ENCODE measurements at places on chromosomes 7 and 10.

DNA sequence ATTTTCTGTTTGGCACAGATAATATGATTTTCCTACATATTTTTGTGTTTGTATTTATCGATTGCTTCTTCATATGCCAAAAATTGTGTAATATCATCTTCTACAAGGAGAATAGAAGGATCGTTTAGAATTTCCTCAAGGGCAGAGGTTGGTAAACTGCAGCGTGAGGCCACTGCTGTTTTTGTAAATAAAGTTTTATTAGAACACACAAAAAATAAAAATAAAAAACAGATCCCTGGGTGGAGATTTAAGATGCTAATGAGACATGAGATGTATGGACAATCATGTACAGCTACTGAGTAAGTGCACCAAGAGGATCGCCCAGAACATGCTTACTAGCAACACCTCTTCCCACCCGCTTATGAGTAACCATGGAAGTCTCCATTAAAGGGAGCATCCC lies 9.6 kb downstream of the LYZL2 start:
- DNase-seq: no peak

- DNase-seq: no peak
These were observed 23.8 kb downstream of the PLPP4 start for GRCh38 chr10:120480848-120481247.

- DNase-seq: no peak
These were observed 7.9 kb upstream of the PLEKHS1 start for GRCh38 chr10:113743594-113743993.

DNA sequence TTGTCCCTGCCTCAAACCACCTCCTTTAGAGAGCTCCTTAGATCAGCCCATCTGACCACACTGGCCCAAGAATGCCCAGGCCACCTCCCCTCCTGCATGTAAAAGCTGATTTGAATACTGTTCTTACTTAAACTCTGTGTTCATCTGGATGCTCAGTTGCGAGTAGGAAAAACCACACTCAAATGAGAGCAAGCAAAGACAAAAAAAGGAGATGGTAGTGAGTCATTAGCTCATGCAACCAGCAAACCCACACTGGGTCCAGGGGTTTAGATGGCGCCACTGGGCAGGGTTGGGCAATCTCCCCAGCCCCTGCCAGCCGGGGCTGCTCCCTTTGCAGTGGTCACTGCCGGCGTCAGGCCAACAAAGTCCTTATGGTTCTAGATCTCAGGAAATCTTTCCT lies 32.7 kb downstream of the TSPAN15 start:
- no peak for DNase-seq

GRCh38 chr10:7094781-7095180 lies 316.1 kb downstream of the SFMBT2 start:
- DNase-seq: no peak

DNA sequence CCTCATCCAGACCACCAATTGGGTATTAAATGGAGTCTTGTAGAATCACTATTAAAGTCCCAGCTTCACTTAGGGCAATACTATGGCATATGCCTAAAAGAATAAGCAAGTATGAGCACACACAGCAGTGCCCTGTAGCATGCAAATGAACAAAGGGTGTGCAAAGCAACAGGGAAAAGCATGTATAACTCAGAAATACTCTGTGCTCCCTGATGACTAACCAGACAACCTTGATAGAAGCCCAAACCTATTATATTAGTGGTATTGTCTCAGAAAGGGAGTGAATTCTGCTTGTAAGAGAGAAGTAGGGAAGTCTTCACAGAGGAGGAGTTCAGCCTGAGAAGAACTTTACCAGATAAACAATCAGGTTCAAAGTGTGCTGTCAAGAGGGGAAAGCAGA lies 131.2 kb downstream of the DGKI start:
- DNase-seq: no peak

DNA sequence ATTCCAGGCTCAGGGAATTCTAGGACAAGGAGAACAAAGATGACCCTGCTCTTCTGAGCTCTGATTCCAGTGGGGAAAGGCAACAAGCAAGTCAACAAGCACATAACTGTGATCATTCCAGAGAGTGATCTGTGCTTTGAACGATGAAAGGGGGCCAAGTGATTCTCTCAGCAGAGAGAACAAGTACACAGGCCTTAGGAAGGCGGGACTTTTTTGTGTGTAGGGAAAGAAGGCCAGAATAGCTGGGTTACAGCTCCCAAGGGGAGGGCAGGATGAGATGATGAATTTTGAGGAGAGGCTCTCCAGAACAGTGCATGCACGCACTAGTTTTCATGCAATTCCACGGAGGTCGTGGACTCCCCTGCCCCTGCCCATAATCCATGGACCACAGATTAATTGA lies 565.2 kb downstream of the SDK1 start:
- DNase-seq: no peak

- DNase-seq: no peak
These were observed 98.3 kb downstream of the HIF1AN start for GRCh38 chr10:100634034-100634433.

All from thymus (tissue), 14 donors.